Inflammatory macrophage treated with lipopolysaccharide for 1 hour (primary cell): ENCODE measurements at places on chromosomes 5 and 9.

DNA sequence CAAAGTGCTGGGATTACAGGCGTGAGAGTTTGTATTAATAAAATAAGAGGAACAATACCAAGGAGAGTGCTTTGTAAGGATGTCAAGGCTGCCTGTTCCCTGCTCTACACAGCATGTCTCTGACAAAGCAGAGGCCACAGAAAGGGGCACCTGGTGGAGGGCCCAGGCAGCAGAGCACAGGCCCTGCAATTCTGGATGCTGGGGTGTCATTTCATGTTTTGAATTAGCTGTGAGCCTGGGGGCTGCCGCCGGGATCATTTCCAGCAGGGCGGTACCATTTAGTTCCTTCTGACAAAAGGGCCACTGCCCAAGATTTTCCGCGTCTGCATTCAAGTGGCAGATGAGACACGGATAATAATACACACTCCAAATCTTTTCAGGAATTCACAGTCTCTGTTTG, 396.9 kb downstream of the GADD45G start:
- no peak for DNase-seq

- no peak for DNase-seq
Observed at GRCh38 chr9:17216011-17216410, 81.2 kb downstream of the CNTLN start.

GRCh38 chr5:109935833-109936490, 246.2 kb downstream of the MAN2A1 start:
- DNase-seq, result no peak

DNA sequence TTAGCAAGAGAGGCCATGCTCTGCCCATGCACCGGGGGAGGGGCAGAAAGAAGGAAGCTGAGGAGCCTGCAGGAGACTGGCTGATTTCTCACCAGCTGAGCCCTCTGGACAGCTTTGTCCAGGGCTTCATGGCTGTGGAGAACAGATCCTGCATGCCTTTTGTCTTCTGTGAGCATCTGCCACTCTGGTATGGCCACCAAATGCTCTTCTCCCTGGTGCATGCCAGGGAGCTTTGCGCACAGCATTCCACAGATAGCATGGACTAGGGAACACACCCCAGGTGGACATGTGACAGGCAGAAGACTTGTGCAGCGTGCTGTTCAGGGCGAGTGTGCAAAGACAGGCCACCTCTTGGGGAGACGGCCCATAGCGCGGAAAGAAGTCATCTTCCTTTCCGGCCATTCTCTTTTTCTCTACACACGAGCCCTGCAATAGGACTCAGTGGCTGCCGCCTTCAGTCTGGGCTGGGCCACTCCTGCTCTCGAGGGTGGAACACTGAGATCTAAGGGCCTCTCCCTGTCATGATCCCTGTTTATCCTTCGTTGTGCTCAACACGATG, 56.7 kb downstream of the GADD45G start:
- DNase-seq, result peak; percentile 41

DNA sequence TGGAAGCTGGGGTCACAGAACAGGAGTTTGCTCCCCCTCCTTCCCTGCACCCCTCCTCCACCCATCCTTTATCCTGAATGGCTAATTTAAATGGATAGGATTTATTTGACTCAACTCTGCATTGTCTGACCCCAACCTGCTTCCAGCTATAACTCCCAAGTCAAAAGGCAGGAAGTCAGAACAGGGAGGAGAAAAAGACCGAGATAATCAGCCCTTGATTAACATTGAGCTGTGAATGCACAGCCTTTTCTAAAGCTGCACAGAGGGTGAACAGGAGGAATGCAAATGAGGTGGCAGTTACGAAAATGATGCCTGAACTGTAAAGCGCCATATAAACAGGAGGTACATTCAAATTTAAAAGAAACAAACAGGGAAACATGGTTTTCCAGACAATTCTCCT, 152.8 kb downstream of the SPOCK1 start:
- DNase-seq, result no peak

- peak; percentile 99 for DNase-seq
Observed at GRCh38 chr5:35319333-35320002, 89.2 kb upstream of the PRLR start.

DNA sequence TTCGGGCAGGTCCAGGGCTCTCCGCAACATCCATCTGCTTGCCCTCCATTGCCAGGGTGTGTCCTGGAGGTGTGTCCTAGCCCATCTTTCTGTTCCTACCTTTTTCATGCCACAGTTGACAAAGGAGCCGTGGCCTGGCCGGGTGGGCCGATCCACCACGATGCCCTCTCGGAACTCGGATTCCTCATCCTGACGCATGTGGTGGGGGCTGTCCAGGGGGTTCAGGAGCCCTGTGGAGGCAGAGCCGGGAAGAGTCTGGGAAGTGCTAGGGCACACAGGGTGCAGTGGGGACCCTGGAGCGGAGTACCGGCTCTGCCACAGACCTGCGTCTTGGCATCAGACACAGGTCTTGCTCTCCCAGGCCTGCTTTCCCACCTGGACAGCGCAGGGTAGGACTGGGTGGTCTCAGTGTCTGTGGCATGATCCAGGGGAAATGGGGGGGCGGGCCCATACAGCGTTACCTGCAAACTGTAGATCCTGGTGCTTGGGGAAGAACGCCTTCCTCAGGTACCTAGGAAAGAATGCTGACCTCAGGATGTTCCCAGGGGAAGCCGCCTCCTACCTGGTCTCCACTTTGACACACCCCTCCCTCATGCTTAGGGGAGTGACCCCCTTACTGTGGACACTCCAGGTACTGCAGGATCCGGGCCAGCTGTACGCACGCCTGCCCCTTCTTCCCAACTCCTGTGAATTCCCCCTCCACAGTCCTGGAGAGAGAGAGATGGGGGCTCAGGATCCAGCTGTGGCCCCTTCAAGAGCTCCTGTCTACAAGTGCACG, 3.5 kb downstream of the SPOUT1 start:
- no peak for DNase-seq

GRCh38 chr5:123530728-123531127, 18.8 kb downstream of the CSNK1G3 start:
- no peak for DNase-seq

- DNase-seq, result no peak
Observed at GRCh38 chr9:73782166-73782565, 630.5 kb downstream of the ANXA1 start.

DNA sequence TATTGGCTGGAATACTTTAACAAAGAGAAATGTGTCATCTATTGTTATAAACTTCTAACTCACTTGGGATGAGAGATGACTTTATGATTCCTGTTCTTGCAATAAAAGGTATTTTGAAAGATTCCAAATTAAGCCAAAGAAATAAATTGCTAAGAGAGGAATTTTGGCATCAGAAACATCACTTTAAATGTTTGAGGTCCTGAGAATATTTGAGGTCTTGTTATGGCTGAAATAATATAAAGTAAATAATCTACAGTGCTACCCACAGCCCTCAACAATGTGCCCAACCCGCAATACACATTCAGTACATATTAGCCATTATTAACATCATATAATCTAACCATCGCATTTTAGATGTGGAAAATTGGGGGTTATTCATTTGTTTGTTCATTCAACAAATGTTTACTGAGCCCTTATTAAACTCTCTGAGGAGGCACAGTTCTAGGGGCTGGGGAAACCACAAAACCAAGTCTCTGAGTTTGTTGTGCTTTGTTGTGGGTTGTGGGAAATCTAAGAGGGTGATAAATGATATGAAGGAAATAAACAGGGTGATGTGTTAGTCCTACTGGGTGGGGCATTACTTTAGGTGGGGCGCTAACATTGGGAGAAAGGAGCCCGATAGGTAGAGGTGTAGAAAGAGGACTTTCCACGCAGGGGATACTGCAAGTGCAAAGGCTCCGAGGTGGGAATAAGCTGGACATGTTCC, 135.2 kb upstream of the CLINT1 start:
- no peak for DNase-seq

- no peak for DNase-seq
Observed at GRCh38 chr5:64165500-64166200, at the start of gene RNF180. Gene RNF180, plus strand, starts transcription at chr5:64165843. Its CDS starts 34,965 bp downstream, at chr5:64200808.

GRCh38 chr9:85658716-85659115, 83.0 kb downstream of the AGTPBP1 start:
- no peak for DNase-seq

DNA sequence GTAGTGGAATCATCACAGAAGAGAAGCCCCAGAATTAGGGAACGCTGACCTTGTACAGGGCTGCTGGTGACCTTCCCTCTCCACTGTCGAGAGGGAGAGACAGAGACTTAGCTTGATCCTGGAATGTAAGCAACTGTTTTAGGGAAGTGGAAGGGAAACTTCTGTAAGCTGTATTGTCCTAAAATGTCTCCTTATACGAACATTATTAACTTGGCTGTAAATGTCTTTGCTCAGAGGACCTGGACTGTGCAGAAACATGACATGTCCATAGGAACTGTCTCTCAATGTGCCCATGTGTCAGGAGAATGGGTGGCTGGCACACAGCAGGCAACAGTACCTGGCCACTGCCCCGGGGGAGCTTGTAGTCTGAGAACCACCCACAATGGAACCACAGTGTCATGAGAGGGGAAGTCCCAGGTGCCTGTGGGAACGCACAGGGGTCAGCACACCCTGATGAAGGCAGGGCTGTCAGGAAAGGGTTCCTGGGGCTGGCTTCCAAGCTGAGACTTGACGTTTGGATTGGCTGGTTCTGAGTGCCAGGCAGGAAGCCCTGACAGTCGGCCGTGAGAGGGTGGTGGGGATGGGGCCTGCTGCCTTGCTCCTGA, 34.0 kb downstream of the DAP start:
- no peak for DNase-seq

GRCh38 chr9:135326141-135326540, 153.4 kb upstream of the PPP1R26 start:
- DNase-seq, result no peak

- no peak for DNase-seq
Observed at GRCh38 chr5:33338336-33339110, 102.2 kb upstream of the TARS1 start.

GRCh38 chr5:15203376-15203775, 296.6 kb upstream of the FBXL7 start:
- DNase-seq, result no peak

GRCh38 chr5:7808998-7809397, 41.9 kb downstream of the CFAP90 start:
- DNase-seq, result no peak

GRCh38 chr5:37685816-37686215, 154.0 kb downstream of the GDNF start:
- DNase-seq, result no peak

- DNase-seq, result no peak
Observed at GRCh38 chr5:63923914-63924313, 38.3 kb downstream of the HTR1A start.

DNA sequence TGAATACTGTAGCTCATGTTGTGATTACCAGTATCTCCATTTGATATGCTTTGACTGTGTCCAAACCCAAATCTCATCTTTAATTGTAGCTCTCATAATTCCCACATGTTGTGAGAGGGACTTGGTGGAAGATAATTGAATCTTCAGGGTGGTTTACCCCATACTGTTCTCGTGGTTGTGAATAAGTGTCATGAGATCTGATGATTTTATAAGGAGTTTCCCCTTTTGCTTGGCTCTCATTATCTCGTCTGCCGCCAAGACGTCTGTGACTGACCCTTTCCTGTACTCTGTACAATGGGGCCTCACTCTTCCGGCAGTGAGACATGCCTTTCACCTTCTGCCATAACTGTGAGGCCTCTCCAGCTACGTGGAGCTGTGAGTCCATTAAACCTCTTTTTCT, 59.3 kb downstream of the TRIO start:
- DNase-seq, result peak; percentile 84

- no peak for DNase-seq
Observed at GRCh38 chr5:130885691-130886090, 279.4 kb downstream of the HINT1 start.

DNA sequence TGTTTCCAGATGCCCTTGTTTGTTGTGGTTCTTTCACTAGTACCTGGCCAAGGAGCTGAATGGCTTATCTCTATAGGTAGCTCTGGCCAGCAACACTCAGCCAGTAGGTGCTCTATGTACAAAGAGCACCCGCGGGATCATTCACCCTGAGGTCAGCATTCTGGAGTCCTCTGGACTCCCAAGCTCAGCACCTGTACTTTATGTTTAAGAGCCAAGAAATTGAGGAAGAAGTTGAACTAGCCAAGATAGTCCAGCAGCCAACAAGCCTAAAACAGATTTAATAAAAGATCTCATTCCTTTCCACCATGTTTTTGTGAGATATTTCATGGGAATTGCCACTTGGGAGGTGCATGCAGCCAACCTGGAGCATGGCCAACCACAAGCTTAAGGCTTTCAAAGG, 242.6 kb upstream of the PAPPA start:
- DNase-seq, result no peak

DNA sequence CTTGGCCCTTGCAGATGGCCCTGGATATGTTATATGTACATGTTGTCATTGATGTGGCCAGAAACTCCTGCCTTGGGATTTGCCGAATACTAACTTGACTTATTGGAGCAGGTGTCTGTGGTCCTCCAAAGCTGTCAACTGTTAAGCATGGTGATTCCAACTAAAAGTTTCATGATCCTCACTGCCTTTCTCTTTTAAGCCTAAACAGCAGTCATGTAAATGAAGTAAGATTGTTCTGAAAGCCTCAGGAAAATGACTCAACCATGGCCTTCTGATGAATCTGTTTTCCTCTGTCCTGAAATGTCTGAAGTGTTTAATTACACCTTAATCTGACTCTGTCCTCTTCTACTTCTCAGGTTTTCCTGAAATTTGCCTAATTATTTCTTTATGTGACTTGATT, 245.0 kb downstream of the FAM114A2 start:
- DNase-seq, result no peak

GRCh38 chr9:76441551-76442322, 17.2 kb upstream of the GCNT1 start:
- no peak for DNase-seq

DNA sequence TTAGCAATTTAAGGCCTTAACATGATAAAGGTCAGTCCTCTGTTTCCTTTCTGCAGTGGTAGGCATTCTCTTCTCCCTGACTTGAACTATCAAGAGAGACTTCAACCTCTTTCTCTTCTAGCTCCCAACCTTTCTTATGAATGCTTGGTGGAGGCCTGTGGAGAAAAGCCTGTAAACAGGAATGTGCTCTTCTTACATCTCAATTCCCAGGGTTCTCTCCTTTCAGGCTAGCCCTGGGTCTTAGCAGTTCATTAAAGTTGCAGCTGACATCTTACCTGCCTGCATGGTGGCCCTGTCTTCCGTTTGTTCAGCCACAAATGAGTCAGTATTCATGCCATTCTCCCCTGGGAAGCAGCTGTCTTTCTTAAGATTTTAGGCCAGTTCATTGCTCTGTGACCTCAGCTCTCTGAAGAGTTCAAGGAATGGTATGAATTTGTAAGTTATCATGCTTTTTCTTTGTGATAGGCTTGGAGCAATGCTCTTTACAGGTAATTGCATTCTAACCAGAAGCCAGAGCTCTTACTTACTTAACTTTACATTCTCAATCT, 77.8 kb downstream of the ADCY2 start:
- DNase-seq, result no peak

- no peak for DNase-seq
Observed at GRCh38 chr5:142847898-142848790, 78.0 kb downstream of the ARHGAP26 start.

GRCh38 chr5:6656680-6657079, 23.4 kb downstream of the SRD5A1 start:
- no peak for DNase-seq
